ENCODE measurements at places on chromosomes 5 and 9.

- no peak for DNase-seq
Observed at GRCh38 chr9:137833721-137834613, 43.6 kb upstream of the CACNA1B start.

DNA sequence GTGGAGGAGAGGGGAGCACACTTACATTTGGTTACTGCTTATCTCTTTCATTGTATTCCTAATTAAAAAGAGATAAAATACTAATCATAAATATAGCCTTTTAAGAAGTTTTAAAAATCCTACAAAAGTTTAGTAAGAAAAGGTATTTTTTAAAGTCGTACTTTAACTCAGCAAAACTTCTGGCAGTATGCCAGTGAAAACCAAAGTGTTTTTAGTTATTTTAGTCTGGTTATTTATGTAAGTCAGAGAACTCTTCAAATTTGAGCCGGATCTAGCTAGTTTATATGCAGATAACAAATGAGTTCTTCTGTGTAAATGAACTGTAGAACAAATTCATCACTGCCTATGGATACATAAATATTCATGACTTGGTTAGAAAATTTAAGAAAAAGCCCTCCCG lies 36.5 kb upstream of the ANKDD1B start:
- DNase-seq, result no peak

GRCh38 chr9:6944093-6944551 lies 186.3 kb downstream of the KDM4C start:
- peak; percentile 47 for DNase-seq

DNA sequence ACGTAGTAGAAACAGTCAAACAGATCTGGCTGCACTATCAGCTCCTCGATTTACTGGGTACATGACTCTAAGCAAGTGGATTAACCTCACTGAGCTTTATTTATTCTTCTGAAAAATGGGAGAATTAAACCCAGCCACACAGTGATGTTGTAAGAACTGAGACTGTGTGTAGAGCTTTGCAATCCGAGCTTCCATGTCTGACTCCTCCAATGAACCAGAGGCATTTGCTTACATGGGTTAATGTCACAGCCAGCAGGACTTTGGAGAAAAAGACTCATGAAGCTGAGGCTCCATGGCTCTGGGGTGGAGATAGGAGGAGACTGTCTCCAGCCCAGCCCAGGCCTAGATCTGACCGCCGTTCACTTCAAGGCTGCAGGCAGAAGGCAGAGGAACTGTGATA lies 201.3 kb downstream of the CDK5RAP2 start:
- DNase-seq, result no peak

- DNase-seq, result no peak
Observed at GRCh38 chr9:130467316-130467715, 22.6 kb downstream of the ASS1 start.

DNA sequence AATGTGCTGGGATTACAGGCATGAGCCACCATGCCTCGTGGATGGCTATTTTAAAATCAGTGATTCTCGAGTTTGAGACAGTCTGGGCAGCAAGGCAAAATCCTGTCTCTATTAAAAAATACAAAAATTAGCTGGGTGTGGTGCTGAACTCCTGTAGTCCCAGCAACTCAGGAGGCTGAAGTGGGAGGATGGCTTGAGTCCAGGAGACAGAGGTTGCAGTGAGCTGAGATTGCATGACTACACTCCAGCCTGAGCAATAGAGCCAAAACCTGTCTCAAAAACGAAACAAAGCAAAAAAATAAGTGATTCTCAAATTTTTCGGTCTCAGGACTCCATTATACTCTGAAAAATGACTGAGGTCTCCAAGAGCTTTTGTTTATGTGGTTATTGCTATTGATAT lies 47.9 kb upstream of the HSPA9 start:
- DNase-seq, result no peak

- no peak for DNase-seq
Observed at GRCh38 chr5:100755435-100755834, 147.6 kb downstream of the ST8SIA4 start.

DNA sequence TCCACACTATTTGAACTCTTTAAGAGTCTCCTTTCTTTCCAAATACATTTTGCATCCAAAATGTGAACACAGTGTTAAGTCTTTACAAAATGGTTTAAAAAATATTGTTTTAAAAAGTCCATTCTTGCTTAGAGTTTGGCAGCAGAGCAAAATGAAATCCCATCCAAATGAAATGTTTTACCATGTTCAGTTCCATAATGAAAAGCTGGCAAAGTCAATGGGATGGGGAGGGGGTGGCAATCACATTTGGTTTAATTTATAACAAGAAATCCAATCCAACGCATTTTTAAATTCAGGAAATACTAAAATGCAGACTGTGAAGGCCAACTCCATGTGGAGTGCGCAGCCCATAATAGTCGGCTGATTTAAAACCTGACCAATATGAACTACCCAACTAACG lies 39.4 kb downstream of the MRPL36 start:
- DNase-seq, result no peak

- DNase-seq, result no peak
Observed at GRCh38 chr5:176776141-176776865, 34.1 kb upstream of the UNC5A start.

- DNase-seq, result no peak
Observed at GRCh38 chr5:135993335-135993879, 35.4 kb upstream of the TGFBI start.

DNA sequence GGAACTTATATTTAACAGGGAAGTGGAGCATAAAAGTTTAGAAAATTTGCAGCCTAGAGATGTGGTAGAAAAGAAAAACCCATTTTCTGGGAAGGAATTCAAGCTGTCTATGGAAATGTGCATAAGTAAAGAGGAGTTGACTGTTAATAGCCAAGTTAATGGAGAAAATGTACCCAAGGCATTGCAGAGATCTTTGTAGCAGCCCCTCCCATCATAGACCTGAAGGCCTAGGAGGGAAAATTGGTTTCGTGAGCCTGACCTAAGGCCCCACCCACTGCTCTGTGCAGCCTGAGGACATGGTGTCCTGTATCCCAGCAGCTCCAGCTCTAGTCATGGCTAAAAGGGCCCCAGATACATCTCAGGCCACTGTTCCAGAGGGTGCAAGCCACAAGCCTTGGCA lies 772.4 kb upstream of the RIOK2 start:
- no peak for DNase-seq

DNA sequence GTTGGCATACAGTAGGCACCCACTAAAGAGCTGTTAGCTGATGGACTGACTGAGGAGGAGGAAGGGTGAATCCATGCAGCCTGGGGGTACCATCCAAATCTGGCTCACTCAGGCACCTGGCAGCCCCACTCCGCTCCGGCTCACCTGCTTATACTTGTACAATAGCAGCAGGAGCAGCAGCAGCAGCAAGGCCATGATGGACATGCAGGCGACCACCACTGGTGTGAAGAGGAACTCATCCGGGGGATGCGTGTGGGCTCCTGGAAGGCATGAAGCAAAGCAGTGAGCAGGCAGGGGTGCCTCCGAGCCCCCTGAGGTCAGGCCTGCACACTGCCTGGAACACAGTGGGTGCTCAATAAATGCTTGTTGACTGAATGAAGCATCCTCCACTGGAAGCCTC lies 18.3 kb downstream of the CSF1R start:
- no peak for DNase-seq

DNA sequence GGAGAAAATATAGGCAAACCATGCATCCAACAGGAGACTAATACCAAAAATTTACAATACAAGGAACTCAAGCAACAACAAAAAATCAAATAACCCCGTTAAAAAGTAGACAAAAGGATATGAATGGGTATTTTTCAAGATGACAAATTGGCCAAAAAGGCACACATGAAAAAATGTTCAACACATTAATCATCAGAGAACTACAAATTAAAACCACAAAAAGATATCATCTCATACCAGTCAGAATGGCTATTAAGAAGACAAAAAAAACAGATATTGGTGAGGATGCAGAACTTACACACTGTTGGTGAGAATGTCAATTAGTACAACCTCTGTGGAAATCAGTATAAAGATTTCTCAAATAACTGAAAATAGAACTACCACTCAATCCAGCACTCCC lies 35.0 kb downstream of the TEX10 start:
- DNase-seq, result no peak

DNA sequence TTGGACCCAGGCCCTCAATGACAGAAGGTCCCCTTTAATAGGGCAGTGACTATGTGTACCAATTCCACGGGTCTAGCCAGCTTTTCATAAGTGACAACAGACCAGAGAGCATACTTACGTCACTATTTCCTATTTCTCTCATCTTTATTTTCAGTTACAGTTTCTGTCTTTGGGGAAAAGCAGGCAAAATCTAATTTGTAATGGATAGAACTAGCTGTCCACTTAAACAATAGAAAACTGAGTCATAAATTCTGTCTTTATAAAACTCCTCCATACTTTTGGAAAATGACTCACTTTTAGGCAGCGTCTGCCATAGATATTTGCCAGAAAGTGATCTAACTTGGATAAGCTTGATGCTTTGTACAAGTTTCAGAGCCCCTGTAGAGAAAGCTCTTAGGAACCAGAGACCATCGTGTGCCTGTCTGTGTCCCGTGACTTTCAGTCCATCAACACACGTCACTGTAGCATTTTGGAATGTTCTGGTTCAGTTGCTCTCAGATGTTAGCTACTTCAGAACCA lies 101.9 kb downstream of the F2RL2 start:
- DNase-seq, result no peak

DNA sequence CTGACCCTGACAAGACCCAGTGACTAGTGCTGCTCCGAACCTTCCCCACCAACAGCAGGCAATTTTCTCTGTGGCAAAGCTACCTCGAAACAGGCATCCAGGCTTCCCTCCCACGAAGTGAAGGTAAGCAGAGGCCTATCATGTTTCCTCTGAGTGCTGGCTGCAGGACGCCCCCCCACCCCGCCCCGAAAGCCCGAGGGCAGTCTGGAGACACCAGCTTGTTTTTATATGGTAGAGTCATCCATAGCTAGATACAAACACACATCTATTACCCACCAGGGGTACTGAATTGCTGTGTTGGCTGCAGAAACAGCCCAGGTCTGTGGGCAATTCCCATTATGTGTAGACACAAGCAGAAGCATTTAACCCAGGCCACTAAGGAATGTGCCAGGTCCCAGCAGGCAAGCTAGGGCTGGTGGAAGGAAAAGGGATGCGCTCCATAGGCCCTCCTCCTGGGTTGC lies 40.4 kb downstream of the LIX1 start:
- peak; percentile 46 for DNase-seq

GRCh38 chr5:35920890-35921289 lies 17.5 kb downstream of the CAPSL start:
- DNase-seq, result no peak

DNA sequence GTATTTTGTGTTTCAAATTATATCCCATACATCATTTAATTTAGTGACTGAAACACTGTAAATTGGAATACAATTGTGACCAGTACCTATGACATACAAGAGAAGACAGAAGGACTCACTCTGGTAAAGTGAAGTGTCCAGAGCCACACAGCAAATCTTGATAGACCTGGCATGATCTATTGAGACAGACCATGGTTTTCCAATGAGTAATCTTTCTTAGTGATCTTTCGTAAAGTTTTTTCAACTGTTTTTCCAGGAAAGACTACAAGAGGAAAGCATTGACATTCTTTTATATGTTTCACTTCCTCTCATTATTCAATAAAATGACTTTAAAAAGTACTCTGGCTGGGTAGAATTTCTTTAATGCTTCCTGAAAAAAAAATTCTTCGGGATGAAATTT lies 43.3 kb upstream of the ALDH1A1 start:
- no peak for DNase-seq

GRCh38 chr5:8417316-8418048 lies 548.5 kb downstream of the MTRR start:
- DNase-seq, result no peak

GRCh38 chr9:37923796-37924427 lies 20.0 kb upstream of the SLC25A51 start:
- peak; percentile 70 for DNase-seq

GRCh38 chr5:150000990-150001659 lies 586 bp downstream of the HMGXB3 start:
- DNase-seq, result peak; percentile 7

GRCh38 chr9:117249799-117250198 lies 165.1 kb downstream of the ASTN2 start:
- DNase-seq, result no peak

DNA sequence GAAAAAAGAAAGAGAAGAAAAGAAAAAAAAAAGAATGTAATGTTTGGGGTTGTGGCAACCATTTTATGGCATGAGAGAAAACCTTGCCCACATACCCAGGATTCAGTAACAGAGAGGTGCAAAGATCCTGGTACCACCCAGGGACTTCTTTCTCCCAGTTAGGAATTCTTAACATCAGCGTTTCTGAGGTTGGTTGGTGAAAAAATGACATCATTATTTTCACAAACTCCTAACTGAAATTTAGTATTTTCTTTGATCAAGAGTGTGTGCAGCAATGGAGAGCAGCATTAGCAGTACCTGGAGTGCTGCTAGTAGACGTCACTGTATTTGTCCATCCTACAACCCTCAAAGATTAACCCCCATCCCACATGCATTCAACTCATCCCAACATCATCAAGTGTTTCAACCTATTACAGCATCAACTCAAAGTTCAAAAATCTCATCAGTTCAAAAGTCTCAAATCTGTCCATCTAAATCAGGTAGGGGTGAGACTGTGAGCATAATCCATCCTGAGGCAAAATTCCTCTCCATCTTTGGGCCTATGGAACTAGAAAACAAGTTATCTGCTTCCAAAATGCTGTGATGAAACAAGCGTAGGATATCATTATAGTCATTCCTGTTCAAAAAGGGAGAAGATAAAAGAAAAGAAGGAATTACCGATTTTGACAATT lies 60.1 kb upstream of the MSX2 start:
- DNase-seq, result no peak

GRCh38 chr5:89932771-89933181 lies 476.8 kb downstream of the CETN3 start:
- no peak for DNase-seq

DNA sequence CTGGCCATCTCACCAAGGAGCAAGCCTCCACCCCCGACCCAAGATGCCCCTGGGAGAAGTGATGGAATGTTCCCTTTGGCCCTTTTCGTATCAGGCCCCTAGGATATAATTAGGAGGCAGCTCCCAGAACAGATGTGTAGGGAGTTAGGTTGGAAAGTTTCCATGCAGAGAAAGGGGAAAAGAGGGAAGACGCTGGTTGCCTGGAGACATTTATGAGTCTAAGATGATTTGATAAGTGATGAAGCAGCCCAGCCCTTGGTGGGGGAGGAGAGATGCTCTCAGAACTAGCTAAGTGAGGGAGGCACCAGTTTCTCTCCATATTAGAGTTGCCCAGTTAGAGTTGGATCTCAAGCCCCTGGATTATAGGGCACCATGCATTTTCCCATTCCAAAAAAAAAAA lies 137.5 kb downstream of the GNA14 start:
- DNase-seq, result no peak
